ENCODE measurements at places on chromosomes 13 and 19.

- peak overlapping the region; percentile 90 for H3K27ac ChIP-seq
- no peak overlapping the region for H3K4me3 ChIP-seq
- no peaks in the 10 kb centered on the region for H3K36me3 ChIP-seq
- peaks cover 60% of the 10 kb centered on the region for H3K4me1 ChIP-seq
Observed at GRCh38 chr13:30340331-30341250, 33.2 kb upstream of the KATNAL1 start.

DNA sequence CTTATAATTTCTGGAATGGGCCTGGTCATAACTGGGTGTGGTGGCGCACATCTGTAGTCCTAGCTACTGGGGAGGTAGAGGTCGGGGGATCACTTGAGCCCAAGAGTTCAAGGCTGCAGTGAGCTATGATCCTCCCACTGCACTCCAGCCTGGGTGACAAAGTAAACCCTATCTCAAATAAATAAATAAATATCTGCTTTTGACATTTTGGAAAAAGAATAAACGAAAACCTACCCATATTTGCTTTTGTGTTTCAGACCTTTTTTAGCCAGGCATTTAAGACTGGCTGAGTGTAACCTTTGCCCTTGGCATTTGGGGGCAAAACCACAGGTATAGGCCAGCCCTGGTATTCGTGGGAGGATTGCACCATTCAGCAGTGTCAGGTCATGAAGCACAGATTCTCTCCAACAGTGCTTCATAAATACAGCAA, 14.8 kb upstream of the RCBTB2 start:
- H3K4me3 ChIP-seq, result no peak overlapping the region
- no peak for DNase-seq
- no peaks in the 10 kb centered on the region for H3K36me3 ChIP-seq
- no peaks in the 10 kb centered on the region for H3K27me3 ChIP-seq

DNA sequence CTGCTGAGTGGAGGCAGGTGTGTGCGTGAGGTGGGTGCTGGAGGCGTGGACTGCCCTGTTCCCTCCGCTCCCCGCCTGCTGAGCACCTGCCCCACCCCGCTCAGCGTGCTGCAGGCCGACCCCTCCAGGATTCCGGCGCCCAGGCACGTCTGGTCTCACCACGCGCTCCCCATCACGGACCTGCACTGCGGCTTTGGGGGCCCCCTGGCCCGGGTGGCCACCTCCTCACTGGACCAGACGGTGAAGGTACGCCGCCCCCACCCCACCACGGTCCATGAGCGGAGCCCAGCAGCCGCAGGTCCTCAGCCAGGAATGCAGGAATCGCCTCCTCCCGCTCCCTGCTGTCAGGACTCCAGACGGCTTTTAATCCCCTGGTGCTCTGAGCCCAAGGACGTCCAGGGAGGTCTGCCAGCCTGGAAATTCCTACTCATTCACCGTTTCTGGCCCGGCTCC, 6.0 kb downstream of the WDR18 start:
- no peaks in the 10 kb centered on the region for H3K27me3 ChIP-seq
- no peaks in the 10 kb centered on the region for H3K36me3 ChIP-seq
- H3K4me3 ChIP-seq, result no peak overlapping the region

- no peak for DNase-seq
- H3K4me3 ChIP-seq, result no peak overlapping the region
- H3K4me1 ChIP-seq, result no peaks in the 10 kb centered on the region
- no peaks in the 10 kb centered on the region for H3K36me3 ChIP-seq
Observed at GRCh38 chr13:45194081-45194939, 6.5 kb downstream of the KCTD4 start.

DNA sequence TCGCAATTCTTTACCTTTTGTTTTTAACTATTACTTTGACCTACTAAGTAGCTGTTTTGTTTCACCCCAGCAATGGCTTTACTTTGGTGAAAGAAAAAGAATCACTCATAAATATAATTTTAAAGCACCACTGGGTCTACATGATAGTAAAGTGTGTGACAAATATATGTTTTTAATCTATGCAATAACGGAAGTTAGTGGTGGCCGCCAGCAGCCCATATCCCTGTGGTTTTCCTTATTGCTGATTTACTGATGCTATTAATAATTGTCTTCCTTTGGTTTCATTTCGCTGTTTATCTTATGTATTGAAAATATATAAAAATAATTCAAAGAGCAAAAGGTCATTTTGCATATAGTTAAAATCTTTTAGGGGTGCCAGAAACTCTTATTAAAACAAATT, 491.3 kb downstream of the DIAPH3 start:
- H3K4me1 ChIP-seq, result no peaks in the 10 kb centered on the region
- H3K27me3 ChIP-seq, result no peaks in the 10 kb centered on the region
- no peak overlapping the region for H3K27ac ChIP-seq
- H3K36me3 ChIP-seq, result no peaks in the 10 kb centered on the region
- DNase-seq, result no peak

DNA sequence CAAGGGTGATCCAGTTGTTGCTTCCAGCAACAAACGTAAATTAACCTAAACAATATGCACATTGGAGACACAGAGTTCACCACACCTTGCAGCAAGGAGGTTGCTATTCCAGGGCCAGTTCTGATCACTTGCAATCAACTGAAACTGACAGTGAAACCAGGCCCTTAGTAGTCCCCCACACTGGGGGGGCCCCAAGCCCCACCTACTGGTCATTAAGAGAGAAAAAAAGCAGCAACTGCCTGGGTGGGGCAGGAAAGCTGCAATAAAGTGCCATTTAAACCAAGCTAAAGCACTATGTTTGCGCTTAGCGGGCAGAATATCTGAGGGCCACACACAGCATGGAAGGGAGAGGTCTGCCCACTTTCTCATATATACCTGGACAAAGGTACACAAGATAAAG, 51.5 kb downstream of the ATP7B start:
- H3K36me3 ChIP-seq, result no peaks in the 10 kb centered on the region
- H3K27me3 ChIP-seq, result no peaks in the 10 kb centered on the region
- H3K4me1 ChIP-seq, result no peaks in the 10 kb centered on the region
- DNase-seq, result no peak
- no peak overlapping the region for H3K4me3 ChIP-seq

- no peaks in the 10 kb centered on the region for H3K36me3 ChIP-seq
- H3K4me1 ChIP-seq, result no peaks in the 10 kb centered on the region
- H3K27me3 ChIP-seq, result no peaks in the 10 kb centered on the region
- H3K4me3 ChIP-seq, result no peak overlapping the region
- H3K27ac ChIP-seq, result no peak overlapping the region
- no peak for DNase-seq
Observed at GRCh38 chr19:44521370-44521769, 8.1 kb downstream of the CEACAM20 start.

DNA sequence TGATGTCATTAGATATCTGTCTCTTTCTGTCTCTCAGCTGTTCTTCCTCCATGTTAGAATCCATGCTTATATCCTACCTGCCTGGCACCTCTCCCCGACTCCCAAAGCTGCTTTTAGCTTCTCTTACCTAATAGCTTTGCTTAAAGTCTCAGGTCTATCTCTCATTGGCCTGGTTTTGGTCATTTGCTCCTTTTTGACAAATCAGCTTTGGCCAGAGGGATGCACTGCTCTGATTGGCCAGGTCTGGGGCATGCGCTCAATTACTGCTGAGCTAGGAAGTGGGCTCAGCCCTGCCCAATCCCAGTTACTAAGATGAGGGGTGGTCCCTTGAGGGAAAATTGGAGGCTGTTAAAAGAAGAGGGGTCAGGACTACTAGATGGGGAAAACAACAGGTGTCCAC, 11.5 kb upstream of the CLASRP start:
- peaks cover 18% of the 10 kb centered on the region for H3K36me3 ChIP-seq
- no peak for DNase-seq
- H3K27me3 ChIP-seq, result no peaks in the 10 kb centered on the region
- H3K4me1 ChIP-seq, result no peaks in the 10 kb centered on the region

DNA sequence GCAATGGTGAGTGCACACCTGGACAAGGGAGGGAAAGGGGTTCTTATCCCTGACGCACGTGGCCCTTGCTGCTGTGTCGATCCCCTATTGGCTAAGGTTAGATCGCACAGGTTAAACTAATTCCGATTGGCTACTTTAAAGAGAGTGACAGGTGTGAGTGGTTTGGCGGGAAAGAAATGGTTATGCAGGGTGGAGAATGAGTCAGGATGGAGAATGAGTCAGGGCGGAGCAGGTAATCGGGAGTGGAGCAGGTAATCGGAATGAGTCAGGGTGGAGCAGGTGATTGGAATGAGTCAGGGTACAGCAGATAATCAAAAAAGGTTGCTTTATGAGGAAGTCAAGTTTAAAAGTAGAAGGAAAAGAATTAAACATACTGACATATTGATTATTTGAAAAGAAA, 24.4 kb upstream of the SIAH3 start:
- H3K27ac ChIP-seq, result no peak overlapping the region
- DNase-seq, result peak; percentile 60
- no peak overlapping the region for H3K4me3 ChIP-seq
- H3K27me3 ChIP-seq, result no peaks in the 10 kb centered on the region
- no peaks in the 10 kb centered on the region for H3K4me1 ChIP-seq
- no peaks in the 10 kb centered on the region for H3K36me3 ChIP-seq

GRCh38 chr13:110628477-110628793, 13.1 kb downstream of the NAXD start:
- H3K4me1 ChIP-seq, result peaks cover 44% of the 10 kb centered on the region
- H3K4me3 ChIP-seq, result no peak overlapping the region
- H3K27ac ChIP-seq, result no peak overlapping the region
- H3K27me3 ChIP-seq, result no peaks in the 10 kb centered on the region

DNA sequence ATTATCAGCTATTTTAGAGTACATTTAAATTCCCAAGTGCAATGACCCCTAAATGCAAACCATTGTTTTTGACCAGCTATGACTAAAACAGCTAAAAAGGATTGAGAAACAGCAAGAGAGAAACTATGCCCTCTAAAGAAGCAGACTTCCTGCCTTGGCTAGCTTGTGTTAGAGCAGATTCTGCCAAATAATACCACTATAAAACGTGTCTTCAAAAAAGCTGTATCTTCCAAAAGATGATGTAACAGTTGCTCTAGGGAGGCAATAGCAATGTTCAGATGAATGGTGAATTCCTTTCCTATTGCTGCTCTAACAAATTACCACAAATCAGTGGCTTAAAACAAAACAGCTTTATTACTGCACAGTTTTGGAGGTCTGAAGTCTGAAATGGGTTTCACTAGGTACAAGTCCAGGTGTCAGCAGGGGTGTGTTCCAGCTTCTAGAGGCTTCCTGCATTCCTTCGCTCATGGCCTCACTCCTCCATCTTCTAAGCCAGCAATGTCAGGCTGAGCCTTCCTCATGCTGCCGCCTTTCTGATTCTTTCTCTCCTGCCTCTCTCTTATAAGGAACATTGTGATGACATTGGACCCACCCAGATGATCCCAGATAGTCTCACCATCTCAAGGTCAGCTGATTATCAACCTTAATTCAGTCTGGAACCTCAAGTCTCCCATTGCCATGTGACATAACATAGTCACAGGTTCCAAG, 84.5 kb downstream of the LRRC63 start:
- H3K4me1 ChIP-seq, result peaks cover 24% of the 10 kb centered on the region
- H3K27ac ChIP-seq, result peak overlapping the region; percentile 30
- H3K27me3 ChIP-seq, result no peaks in the 10 kb centered on the region

DNA sequence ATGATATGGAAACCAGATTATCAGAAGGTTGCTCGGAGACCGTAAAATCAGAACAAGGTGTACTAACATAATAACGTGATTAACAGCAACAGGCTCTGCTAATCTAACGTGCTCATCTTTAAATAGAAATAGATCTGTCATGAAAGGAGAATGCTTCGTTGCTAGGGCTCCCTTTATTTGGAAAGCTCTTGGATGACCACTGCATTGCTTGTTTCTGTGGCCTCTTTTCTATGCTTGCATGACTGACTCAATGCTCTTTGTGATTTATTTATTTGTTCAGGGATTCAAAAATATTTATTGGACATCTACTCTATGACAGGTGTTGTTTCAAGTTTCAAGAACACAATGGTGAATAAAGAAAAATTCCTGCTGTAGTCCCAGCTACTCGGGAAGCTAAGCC, 22.3 kb upstream of the ZDHHC20 start:
- H3K36me3 ChIP-seq, result no peaks in the 10 kb centered on the region
- H3K4me1 ChIP-seq, result peaks cover 10% of the 10 kb centered on the region
- no peak overlapping the region for H3K4me3 ChIP-seq
- H3K27me3 ChIP-seq, result no peaks in the 10 kb centered on the region
- DNase-seq, result no peak

GRCh38 chr13:100350601-100351000, 238.0 kb downstream of the GGACT start:
- H3K4me3 ChIP-seq, result no peak overlapping the region
- no peaks in the 10 kb centered on the region for H3K36me3 ChIP-seq
- no peaks in the 10 kb centered on the region for H3K27me3 ChIP-seq

- no peak overlapping the region for H3K4me3 ChIP-seq
- no peak overlapping the region for H3K27ac ChIP-seq
- no peaks in the 10 kb centered on the region for H3K4me1 ChIP-seq
- H3K27me3 ChIP-seq, result no peaks in the 10 kb centered on the region
- no peaks in the 10 kb centered on the region for H3K36me3 ChIP-seq
- no peak for DNase-seq
Observed at GRCh38 chr13:48808683-48809082, 155.0 kb downstream of the CYSLTR2 start.

DNA sequence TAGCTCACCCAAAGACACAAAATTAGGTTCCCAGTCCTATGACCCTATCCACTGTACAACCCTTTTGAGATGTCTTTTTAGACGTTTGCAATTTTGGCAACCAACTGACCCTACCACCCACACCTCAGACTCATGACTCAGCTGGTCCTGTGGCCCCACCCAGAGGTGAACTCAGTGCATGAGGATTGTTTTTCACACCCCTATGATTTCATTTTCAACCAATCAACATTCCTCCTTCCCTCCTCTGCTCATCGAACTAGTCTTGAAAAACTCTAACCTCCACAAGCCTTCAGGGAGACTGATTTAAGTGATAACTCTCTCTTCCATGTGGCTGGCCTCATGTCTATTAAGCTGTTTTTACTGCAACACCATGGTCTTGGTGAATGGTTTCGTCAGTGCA, 350.7 kb downstream of the UQCRFS1 start:
- H3K36me3 ChIP-seq, result no peaks in the 10 kb centered on the region
- H3K27ac ChIP-seq, result no peak overlapping the region
- no peaks in the 10 kb centered on the region for H3K4me1 ChIP-seq
- H3K4me3 ChIP-seq, result no peak overlapping the region
- no peaks in the 10 kb centered on the region for H3K27me3 ChIP-seq

GRCh38 chr13:109804654-109805053, 18.3 kb upstream of the IRS2 start:
- no peaks in the 10 kb centered on the region for H3K4me1 ChIP-seq
- DNase-seq, result no peak
- H3K27me3 ChIP-seq, result no peaks in the 10 kb centered on the region
- no peak overlapping the region for H3K4me3 ChIP-seq

GRCh38 chr13:43023289-43023963, at the start of gene DNAJC15:
DNAJC15 (plus strand) TSS chr13:43023586; CDS start chr13:43023627, 41 bp downstream.
- H3K27ac ChIP-seq, result peak within 1 kb of the TSS; percentile 64
- H3K4me3 ChIP-seq, result peak within 1 kb of the TSS; percentile 63
- peaks cover 16% of the 10 kb centered on the region for H3K4me1 ChIP-seq
- no peaks in the 10 kb centered on the region for H3K27me3 ChIP-seq
- H3K36me3 ChIP-seq, result no peaks in the 10 kb centered on the region

GRCh38 chr19:998064-998463, 2.2 kb upstream of the GRIN3B start:
- peaks cover 27% of the 10 kb centered on the region for H3K4me1 ChIP-seq
- peaks cover 5% of the 10 kb centered on the region for H3K36me3 ChIP-seq
- no peak overlapping the region for H3K4me3 ChIP-seq
- no peak overlapping the region for H3K27ac ChIP-seq
- DNase-seq, result no peak
